ENCODE measurements at places on chromosomes 2 and 18. TPM values are rescaled to one million over a fixed set of nuclear protein-coding genes. Genes with fewer than 3 reads are reported as not detected.
A peak's percentile ranks its signal among the peaks of the same experiment; 100 is the strongest.

DNA sequence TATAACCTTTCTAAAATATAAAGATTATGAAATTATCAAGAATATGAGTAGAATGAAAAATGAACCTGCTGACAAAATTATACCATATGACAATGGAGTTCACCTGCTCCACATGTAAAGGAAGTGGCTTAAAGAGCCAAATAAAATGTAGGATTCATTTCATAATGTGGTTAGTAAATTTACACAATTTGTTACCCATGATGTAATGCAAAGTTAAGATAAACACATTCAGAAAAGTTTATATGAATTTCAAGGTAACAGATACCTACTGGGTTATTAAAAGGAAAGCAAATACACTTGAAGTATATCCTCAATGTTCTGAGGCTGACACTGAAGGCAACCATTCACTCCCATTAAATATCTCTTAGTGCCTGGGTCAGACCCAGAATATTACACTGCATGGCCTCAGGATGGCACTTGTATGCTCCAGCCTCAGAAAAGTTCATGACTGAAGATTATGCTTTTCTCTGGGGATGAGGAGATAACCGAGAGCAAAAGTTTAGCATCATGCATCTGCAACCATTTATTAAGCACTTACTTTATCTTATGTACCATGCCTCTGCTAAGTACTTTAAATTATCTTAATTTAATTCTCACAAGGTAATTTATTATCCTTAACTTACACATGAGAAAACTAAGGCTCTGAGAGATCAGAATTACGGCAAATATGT lies 6.2 kb downstream of the STRN start:
- H3K36me3 ChIP-seq = no peaks in the 10 kb centered on the region
- DNase-seq = no peak
- H3K27ac ChIP-seq = no peak overlapping the region
- H3K4me1 ChIP-seq = peaks cover 9% of the 10 kb centered on the region
- no peak overlapping the region for H3K4me3 ChIP-seq

- H3K27me3 ChIP-seq = no peaks in the 10 kb centered on the region
- no peak overlapping the region for H3K4me3 ChIP-seq
- DNase-seq = no peak
- no peaks in the 10 kb centered on the region for H3K36me3 ChIP-seq
- H3K4me1 ChIP-seq = no peaks in the 10 kb centered on the region
These were observed 103.9 kb upstream of the DCC start for GRCh38 chr18:52236131-52236530.

DNA sequence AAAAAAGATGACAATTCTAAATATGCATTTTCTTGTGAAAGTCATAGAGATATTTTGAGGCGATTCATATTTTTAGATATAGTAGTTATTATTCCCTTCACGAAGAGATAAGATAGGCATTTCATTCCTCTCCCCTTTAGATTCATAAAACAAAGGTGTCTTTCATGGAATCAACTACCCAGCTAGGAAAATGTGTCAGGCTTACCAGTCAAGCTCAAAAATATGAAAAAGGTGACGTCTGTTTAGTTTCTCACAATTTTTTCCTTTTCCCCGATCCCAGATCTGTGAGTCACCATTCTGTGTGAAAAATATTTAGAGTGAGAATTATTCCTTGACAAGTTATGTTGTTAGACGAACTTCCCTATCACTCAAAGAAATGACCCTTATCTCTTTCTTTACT lies 95.4 kb upstream of the FN1 start:
- H3K4me1 ChIP-seq = no peaks in the 10 kb centered on the region
- no peak overlapping the region for H3K27ac ChIP-seq
- no peak for DNase-seq
- no peaks in the 10 kb centered on the region for H3K27me3 ChIP-seq

DNA sequence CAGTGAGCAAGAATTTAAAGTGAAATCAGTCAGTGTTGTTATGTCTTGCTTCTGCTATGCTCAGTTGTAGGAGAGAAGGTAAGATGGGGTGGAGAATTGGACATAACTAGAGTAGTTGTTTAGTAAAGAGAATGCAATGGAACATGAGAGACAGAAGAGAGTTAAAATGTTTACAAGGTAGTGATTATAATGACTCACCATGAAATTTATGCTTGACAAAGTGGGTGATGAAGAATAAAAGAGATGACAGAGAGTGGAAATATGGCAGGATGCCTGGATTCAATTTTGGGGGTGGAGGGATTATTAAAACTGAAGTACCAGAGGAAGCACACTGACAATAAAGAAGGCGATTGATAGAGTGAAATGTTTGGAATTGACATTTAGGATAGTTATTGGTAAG lies 10.6 kb downstream of the SCG2 start:
- H3K4me1 ChIP-seq = no peaks in the 10 kb centered on the region
- no peak overlapping the region for H3K4me3 ChIP-seq
- DNase-seq = no peak
- H3K36me3 ChIP-seq = no peaks in the 10 kb centered on the region
- no peaks in the 10 kb centered on the region for H3K27me3 ChIP-seq

DNA sequence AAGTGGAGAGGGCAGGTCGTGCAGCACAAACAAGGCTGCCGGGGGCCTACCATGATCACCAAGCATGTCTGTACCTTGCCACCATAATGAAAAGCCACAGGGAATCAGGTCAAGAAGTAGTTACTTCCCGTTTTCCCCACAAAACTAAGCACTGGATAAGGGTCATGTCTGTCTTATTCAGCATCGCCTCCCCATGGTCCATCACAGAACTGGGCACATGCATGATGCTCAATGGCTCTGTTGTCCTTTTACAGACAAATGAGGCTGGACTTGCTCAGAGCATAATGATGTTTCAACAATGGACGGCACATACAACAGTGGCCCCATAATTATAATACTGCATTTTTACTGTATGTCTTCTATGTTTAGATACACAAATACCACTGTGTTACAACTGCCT lies 27.5 kb downstream of the REEP1 start:
- no peaks in the 10 kb centered on the region for H3K27me3 ChIP-seq
- no peak for DNase-seq
- H3K27ac ChIP-seq = no peak overlapping the region
- H3K4me1 ChIP-seq = no peaks in the 10 kb centered on the region
- no peaks in the 10 kb centered on the region for H3K36me3 ChIP-seq
- H3K4me3 ChIP-seq = no peak overlapping the region

DNA sequence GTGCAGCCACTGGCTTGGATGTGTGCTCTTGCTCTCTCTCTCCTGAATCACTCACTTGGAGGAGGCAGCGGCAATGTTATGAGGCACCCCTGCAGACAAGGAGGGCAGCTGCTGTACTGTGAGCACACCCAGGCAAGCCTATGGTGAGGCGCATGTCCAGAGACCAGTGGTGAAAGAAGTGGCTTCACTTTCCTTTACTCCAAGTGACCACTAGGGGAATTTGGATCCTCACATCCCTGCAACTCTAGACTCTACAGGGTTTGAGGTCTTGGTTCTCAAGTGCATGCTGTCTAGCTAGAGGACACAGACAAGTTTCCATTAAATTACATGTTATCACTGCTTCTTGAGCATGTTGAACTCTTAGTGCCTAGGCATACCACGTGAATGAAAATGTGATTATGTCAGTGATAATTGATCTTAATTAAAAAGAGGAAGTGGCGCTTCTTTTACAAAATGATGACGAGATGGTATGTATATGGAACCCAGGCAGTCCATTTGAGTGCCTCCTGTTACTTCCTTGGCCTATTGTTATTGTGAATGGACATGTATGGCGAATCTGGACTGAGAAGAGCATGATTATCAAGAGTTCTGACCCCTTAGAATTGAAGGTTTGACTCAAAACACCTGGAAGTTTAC lies 181.0 kb upstream of the CDH2 start:
- DNase-seq = no peak
- no peaks in the 10 kb centered on the region for H3K4me1 ChIP-seq
- H3K27ac ChIP-seq = no peak overlapping the region
- no peaks in the 10 kb centered on the region for H3K36me3 ChIP-seq
- H3K27me3 ChIP-seq = no peaks in the 10 kb centered on the region

GRCh38 chr2:241617431-241618154 lies 19.4 kb downstream of the THAP4 start:
- peak overlapping the region; percentile 60 for H3K4me3 ChIP-seq
- H3K27ac ChIP-seq = no peak overlapping the region
- peaks cover 13% of the 10 kb centered on the region for H3K4me1 ChIP-seq
- peak; percentile 51 for DNase-seq
- no peaks in the 10 kb centered on the region for H3K27me3 ChIP-seq
- no peaks in the 10 kb centered on the region for H3K36me3 ChIP-seq

DNA sequence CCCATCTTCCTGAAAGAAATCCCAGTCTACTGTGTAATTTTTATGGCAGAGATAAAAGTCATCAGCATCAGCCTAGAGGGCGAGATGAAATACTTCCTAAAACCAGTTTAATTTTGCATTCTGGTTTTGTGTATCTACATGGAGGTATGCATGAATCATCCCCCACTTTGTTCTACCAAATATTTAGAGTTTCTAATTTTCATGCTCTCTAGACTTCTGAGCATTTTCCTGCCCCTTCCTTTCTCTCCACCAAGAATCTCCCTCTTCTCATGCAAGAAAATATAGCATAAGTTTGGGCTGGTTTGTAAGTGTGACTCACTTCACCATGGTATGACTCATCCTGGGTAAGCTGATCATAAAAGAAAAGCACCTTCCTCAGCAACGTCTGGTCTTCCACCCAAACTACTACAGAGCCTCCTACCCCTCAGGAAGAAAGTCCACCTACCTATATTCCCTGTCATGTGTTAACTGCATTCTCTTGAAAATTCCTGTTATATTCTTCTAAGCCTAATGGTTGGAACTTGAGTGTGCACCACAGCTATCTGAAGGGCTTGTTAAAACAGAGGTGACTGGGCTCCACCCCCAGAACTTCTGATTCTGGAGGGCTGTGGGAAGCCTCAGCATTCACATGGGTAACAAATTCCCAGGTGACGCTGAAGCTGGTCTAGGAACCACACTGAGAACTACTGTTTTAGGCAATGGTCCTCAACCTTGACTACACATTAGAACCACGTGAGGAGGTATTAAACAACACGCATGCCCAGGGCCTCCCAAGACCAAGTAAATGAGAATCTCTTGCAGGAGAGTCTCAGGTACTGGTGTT lies 37.4 kb upstream of the RAPGEF4 start:
- no peak overlapping the region for H3K27ac ChIP-seq
- no peak overlapping the region for H3K4me3 ChIP-seq
- H3K36me3 ChIP-seq = no peaks in the 10 kb centered on the region
- H3K27me3 ChIP-seq = peaks cover 5% of the 10 kb centered on the region

DNA sequence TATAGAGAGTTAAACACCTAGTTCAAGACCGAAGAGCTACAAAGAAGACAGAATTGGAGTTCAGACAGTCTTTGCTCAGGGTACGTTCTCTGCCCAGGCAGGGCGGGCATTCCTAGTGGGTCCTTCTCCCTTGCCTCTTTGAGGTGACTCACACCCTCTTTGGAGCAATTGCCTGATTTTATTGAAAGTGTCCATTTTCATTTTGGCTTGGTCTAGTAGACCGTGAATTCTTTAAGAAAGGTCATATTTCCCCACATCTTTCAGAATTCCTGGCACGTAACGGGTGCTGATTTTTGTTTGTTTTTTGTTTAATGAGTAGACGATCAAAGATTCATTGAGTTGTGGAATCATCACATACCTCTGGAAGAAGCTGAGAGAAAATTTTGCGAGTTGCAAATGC lies 871.5 kb downstream of the RNF144A start:
- H3K27ac ChIP-seq = no peak overlapping the region
- DNase-seq = no peak
- no peaks in the 10 kb centered on the region for H3K4me1 ChIP-seq
- H3K27me3 ChIP-seq = no peaks in the 10 kb centered on the region
- no peak overlapping the region for H3K4me3 ChIP-seq

GRCh38 chr18:12034241-12035100 lies 53.2 kb downstream of the IMPA2 start:
- no peaks in the 10 kb centered on the region for H3K4me1 ChIP-seq
- no peak overlapping the region for H3K27ac ChIP-seq
- DNase-seq = no peak
- H3K36me3 ChIP-seq = no peaks in the 10 kb centered on the region
- peaks cover 3% of the 10 kb centered on the region for H3K27me3 ChIP-seq
- no peak overlapping the region for H3K4me3 ChIP-seq

DNA sequence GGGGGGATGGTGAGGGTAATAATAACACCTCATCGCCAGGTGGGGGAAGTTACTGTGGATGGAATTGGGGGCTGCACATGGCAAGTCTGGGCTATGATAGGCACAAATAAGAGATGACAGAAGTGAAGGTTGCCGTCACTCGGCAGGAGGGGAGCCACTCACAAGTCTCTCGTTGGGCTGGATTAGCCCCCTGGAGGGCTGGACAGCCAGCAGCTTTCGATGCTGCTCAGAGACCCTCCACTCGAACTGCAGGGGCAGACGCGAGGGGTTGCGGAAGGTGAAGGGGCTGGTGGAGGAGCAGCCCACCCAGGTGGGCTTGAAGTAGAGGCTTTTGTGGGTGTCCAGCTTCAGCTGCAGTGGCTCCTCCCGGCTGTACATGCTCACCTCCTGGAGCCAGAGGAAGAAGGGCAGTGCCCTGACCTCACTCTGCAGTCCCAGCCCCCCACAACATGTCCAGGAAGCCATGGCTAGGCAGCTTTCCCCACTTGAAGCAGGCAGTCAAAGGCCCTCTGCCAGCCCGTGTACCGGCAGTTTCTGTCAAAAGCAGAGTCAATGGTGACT lies 18.2 kb downstream of the CFAP65 start:
- no peaks in the 10 kb centered on the region for H3K27me3 ChIP-seq
- H3K4me1 ChIP-seq = no peaks in the 10 kb centered on the region
- H3K4me3 ChIP-seq = no peak overlapping the region
- no peak for DNase-seq
- no peaks in the 10 kb centered on the region for H3K36me3 ChIP-seq
- H3K27ac ChIP-seq = no peak overlapping the region

DNA sequence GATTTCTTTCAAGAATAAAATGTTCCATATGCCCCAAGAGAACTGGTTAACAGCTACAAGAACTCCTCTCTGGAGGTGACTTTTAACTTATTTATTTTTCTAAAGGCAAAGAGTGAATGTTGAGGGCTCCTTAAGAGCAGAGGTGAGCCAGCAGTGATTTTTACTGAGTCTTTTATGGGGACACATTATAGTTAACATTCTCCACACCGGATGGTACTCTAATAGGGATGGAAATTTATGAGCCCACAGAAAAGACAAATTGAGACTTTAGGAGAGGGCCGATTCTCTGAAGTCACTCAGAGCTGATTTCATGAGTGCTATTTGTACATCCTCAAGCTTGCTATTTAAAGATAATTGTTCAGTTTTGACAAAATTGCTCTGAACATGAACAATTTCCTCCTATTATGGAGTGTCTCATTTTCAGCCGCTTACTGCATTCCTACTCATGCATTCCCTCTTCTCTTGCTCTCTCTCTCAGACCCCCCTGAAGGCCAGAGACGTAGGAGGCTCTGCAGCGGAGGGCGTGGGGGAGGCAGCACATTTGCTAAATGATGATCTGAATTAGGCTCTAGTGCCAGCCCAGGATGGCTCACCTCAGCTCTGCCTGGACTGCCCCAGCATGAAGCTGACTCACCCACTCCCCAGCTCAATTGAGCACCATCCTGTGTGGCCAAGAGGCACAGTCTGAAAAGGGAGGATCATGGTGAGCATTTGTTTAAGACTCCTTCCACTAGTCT lies 5.9 kb upstream of the RPL37A start:
- H3K27me3 ChIP-seq = no peaks in the 10 kb centered on the region
- peaks cover 3% of the 10 kb centered on the region for H3K4me1 ChIP-seq
- H3K27ac ChIP-seq = no peak overlapping the region
- no peaks in the 10 kb centered on the region for H3K36me3 ChIP-seq

The CCDC178 gene
- total RNA-seq = not detected

The KRCC1 gene
- 14.1 TPM for total RNA-seq

The BCL2 gene
- total RNA-seq = 58.9 TPM

The ST6GAL2 gene
- total RNA-seq = not detected
